Activated CD4-positive, alpha-beta T cell treated with anti-CD3 and anti-CD28 coated beads for 1 hour (primary cell): ENCODE measurements at places on chromosomes 16 and 17.
A peak's percentile ranks its signal among the peaks of the same experiment; 100 is the strongest.

- no peak for DNase-seq
These were observed 43.6 kb downstream of the SOCS3 start for GRCh38 chr17:78316115-78316866.

GRCh38 chr16:82792693-82793092, 165.9 kb downstream of the CDH13 start:
- no peak for DNase-seq

GRCh38 chr17:16492613-16493530, 879 bp upstream of the LRRC75A start:
- no peak for DNase-seq

DNA sequence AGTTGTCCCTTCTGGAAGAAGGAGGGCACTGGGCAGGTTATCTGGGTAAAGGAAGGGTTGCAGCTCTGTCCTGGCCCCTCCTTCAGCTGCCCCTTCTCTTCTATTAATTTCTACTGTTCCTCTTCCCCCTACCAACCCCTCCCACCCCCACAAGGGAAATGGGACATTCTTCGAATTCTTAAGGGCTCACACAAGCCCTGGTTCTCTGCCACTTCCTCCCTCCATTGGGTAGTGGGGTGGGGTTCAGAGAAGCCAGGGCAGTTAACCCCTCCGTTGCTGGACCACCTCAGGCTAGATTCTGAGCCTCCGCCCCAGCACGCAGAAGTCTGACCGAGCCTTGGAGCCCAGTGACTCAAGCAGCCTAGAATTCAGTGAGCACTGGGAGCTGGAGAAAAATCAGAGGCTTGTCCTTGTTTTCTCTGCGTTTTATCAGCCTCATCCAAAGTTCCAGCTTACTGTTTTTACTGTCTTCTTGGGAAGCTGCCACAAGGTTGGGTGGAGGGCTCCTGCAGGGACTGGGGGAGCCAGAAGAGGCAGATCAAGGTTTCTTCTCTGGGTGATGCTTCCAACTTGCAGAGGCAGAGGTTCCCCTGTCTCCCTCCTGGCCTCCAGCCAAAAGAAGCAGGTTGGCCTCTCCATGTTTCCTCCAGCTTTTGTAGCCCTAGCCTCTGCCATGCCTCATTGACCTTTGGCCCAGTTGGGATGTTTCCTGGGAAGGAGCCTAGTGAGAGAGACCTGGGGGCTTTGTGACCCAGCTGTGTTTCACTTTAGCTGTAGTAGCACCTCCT, 10.2 kb downstream of the LASP1 start:
- no peak for DNase-seq

- no peak for DNase-seq
These were observed 26.1 kb downstream of the CDRT4 start for GRCh38 chr17:15441315-15441714.

DNA sequence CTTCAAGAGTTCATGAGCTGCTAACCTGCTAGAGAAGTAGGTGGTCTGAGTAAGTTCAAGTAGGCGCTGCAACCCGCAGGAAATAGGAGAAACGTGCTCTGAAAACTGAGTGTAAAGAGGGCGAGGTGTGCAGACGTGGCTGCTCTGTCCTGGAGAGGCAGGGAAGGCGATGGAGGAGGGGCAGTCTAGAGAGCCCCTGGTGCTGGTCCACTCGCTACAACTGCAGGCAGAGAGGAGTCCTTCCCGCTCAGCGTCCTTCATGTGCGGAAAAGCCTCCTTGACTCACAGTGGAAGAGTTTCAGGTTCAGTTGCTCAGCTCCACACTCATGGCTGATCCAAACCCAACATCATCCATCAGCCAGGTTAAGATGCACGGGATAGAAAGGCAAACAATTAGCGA, 12.1 kb downstream of the ABCA3 start:
- DNase-seq, result no peak

- no peak for DNase-seq
These were observed 518.5 kb downstream of the CDH13 start for GRCh38 chr16:83145297-83145696.

DNA sequence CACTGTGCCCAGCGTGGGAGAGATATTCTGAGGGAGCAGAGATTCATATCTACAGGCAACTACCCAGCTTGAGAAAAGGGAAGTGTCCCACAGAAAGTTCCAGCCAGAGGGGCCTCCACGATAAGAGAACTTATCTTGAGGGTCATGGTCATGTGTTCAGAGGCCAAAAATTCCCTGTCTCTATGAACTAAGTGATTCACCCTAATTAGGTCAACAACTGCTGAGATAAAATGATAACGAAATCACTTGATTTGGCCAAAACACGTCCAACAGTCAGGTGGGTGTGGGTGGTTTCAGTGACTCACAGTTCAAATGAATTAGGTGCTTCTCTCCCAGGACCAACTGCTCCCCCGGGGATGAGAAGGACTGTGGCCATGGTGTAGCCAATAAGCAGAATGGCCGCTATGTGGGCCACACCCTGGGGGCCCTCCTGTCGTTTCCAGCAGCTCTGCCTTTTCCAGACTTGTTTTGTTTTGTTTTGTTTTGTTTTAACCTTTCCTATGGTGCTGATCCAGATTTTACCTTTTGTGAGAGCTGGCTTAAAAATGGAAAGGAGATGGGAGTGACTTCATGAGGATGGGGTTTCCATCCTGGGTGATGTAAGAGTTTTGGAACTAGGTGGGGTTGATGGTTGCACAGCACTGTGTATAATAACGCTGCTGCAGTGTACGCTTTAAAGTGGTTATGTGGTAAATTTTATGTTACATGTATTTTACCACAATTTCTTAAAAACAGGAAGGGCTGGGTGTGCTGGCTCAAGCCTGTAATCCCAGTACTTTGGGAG, 8.7 kb downstream of the DNAI2 start:
- DNase-seq, result no peak

DNA sequence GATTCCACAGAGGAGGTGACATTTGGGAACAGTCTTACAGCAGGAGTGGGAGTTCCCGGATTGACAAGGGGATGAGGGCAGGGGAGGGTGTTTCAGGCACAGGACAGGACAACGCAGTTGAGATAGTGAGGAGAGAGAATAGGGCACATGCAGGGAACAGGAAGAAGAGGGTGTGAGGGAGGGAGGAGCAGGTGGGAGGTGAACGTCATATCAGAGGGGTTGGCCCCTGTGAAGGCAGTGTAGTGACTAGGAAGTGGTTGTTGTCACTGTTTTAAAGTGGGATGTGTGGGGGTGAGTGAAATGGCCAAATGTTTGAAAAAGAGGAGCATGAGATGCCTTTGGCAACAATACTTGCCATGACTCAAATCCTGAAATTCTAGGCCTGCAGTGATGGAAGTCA, 12.2 kb downstream of the PRKCB start:
- DNase-seq, result no peak

GRCh38 chr17:5695480-5695879, 111.2 kb upstream of the NLRP1 start:
- no peak for DNase-seq

DNA sequence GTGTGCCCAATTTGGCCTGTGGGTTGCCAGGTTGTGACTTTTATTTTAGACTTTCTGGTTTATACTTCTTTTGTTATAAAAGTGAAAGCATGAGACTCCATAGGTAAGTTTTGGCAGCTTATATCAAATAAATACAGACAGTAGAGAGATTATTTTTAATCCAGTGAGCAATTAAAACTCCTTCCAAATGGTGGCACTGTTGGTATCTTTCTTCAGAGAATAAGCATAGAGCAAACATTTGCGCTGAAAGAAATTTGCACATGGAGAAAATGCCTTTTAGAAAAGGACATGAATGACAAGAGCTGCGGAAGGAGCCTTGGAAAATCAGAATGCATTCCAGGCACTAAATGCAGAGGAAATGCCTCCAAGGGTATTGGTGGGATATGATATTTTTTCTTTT, 46.1 kb upstream of the DNAJA2 start:
- DNase-seq, result no peak

GRCh38 chr16:82149536-82149935, 20.5 kb downstream of the MPHOSPH6 start:
- no peak for DNase-seq

DNA sequence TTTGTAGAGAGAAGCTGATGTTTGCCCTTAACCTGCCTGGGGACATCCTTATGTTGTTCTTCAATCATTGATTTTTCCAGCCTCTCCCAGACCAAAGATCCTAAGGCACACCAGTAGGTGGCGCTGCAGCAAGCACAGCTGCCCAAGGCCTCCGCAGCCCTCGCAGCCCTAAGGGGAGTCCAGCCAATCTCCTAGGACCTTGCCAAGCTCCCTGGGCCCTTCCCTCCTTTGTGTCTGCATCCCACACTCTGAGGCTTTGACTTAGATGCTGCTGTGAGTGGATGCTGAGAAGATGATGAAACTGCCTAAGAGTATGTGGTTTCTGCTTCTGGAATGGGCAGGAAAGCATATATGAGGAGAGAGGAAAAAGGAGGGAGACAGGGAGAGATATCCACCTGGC, 47.1 kb downstream of the SPACA3 start:
- DNase-seq, result no peak

- no peak for DNase-seq
These were observed 18.2 kb downstream of the RBFOX1 start for GRCh38 chr16:7350806-7351205.

DNA sequence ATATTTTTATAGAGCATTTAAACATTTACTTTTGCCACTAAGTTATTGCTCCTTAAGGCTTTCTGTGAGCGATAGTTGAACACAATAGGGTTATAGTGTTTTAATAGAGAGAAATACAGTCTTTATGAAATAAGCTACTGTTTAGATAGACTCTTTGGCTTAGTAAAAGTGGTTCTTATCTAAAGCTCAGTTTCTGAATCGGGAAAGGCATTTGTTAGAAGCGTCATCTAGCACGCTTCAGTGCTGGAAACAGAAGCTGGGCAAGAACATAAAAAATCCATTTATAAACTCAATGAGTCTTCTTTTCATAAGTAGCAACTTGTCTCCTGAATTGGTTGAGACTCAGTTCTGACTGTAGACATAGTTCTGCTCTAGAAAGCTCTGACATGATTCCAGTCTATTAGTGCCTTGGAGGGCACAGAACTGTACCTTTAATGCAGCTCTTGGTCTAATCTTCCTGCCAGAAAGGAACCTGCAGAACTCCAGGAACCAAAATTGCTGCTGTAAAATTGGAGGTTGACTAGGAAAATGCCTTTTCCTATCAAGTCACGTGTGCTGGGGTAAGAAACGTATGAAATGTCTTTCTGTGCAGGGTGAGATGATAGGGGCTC, 55.4 kb upstream of the DNAJA2 start:
- no peak for DNase-seq

- DNase-seq, result peak; percentile 28
These were observed 1.7 kb upstream of the NLRC3 start for GRCh38 chr16:3578610-3579551.

GRCh38 chr16:70380248-70380918, 33.7 kb downstream of the DDX19A start:
- DNase-seq, result peak; percentile 53

DNA sequence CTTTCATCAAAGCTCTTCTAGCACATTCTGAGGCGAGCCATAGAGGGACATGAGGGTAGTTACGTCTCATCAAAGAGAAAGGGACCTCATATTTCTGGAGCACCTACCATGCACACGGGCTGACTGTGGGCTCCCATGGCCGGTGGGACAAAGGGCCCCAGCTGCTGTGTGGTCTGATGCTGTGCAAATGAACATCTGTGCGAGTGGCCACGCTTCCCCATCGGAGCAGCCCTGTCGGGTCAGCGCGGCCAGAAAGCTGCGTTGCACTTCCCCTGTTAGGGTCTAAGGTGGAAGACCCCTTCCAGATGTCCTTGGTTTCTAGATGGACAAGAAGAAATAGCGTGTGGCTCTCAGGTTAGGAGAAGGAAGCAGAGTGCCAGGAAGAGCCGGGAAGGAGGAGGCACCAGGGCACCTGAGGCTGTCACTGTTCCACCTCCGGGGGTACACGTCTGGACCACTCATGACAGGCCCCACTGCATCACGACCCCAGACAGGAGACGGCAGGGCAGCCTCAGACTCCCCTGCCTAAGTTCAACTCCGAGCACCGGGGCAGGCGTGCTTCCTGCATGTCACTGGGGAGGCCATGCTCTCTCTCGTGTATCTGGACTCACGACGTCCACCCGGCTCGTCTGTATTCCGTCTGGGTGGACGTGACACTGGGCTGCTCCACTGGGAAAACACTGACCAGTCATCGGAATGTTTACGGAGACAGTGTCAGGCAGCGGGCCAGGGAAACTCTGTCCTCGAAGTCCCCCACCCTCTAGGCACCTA, 8.5 kb upstream of the BAIAP2 start:
- no peak for DNase-seq

DNA sequence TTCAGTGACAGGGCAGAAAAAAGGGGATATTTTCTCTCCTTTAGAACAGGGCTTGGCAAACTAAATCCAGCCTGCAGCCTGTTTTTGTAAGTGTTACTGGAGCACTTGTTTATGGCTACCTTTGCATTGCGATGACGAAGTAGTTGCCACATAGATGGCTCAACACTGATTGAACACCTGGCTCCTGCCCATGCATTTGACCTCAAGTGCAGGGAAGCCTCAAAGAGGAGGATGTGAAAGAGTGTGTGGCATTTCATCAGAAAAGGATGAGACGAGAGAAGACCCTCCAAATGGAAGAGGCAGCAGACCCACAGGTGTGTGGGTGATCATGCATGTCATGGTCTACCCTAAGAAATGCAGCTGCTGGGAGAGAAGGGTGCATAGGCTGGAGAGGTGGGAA, 32.7 kb upstream of the IRX5 start:
- no peak for DNase-seq

GRCh38 chr16:30953511-30954124, 3.9 kb upstream of the SETD1A start:
- no peak for DNase-seq

DNA sequence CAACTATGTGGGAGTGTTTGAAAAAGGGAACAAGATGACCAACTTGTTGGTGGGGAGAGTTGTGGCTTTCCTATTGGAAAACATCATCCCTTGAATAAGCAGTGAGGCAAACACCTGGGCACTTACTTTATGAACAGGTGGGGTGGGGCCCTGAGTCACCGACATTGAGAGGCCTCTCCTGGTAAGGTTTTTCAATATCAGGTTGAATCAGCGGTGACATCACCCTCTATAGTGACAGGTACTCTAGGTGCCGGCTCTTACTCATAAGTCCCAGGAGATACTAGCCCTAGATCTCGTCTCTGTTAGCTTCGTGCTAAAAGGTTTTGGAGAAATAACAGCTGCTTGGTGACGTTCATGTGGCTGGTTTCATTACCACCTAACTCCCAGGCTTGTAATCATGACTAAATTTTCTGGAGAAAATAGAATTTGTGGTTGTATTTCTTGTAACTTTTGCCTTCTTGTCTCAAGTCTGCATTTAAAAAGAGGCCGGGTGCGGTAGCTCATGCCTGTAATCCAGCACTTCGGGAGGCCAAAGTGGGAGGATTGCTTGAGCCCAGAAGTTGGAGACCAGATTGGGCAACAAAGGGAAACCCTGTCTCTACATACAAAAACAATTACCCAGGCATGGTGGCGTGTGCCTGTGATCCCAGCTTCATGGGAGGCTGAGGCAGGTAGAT, 19.3 kb downstream of the CDH1 start:
- DNase-seq, result peak; percentile 12

- no peak for DNase-seq
These were observed 48.4 kb downstream of the IQCK start for GRCh38 chr16:19766554-19766884.

DNA sequence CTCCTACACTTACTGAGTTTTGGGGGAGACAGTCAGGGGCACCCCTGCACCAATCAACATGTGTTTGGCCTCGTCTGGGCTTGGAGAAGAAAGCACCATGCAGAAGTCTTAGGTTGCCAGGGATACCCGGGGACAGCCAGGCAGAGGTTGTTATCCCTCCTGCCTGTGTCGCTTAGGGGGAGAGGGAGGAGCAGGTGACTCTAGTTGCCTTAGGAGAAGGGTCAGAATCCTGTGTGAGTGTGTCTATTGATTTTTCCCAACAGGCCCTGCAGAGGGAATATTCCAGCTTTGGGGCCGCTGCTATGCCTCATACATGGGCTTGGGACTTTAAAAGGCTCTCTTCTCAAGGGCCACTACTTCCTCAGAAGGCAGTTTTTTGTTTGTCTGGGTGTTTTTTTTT, 89.1 kb downstream of the RGS9 start:
- no peak for DNase-seq
